ENCODE measurements at places on chromosomes 7 and 10.

GRCh38 chr10:76435157-76435556, 1003.7 kb downstream of the LRMDA start:
- no peak for DNase-seq

- no peak for DNase-seq
Observed at GRCh38 chr10:93475871-93476270, 6.3 kb downstream of the MYOF start.

- DNase-seq = no peak
Observed at GRCh38 chr7:148537435-148537834, 53.1 kb upstream of the C7orf33 start.

- no peak for DNase-seq
Observed at GRCh38 chr10:115761166-115761565, 511.8 kb downstream of the GFRA1 start.

GRCh38 chr10:95506056-95506737, 55.0 kb downstream of the SORBS1 start:
- DNase-seq = no peak

DNA sequence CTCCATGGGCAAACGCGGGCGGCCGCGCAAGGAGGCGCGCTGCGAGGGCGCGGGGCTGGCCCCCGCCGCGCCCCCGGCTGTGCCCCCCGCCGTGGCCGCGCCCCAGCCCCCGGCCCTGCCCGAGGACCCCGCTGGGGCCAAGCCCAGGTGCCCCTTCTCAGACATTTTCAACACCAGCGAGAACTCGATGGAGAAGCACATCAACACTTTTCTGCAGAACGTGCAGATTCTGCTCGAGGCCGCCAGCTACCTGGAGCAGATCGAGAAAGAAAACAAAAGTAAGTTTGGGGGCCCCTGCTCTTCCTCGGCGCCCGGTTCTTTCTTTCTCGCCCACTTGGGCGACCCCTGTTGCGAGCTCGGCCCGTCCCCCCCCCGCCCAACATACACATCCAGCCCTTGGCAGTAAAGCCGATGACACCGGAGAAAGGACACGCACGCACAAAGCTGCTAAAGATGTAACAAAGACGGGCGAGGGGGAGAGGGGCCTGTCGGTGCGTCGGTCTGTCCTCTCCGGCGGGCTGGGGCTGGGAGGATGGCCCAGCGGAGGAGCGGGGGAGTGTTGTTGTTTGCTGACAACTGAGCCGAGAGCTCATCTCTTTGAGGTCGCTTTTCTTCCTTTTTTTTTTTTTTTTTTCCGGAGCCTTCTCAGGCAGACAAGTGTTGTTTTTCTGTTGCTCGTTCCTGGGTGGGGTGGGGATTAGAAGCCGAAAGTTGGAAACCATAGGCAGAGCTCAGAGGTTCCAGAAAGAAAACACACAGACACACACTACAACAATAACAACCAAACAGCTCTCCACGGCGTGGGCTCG, 604 bp downstream of the MXI1 start:
- DNase-seq = peak; percentile 33

- no peak for DNase-seq
Observed at GRCh38 chr7:44163591-44163990, 22.5 kb upstream of the MYL7 start.

GRCh38 chr10:47198221-47198620, 101.8 kb upstream of the GDF10 start:
- no peak for DNase-seq

GRCh38 chr10:34121125-34121753, 693.9 kb downstream of the PARD3 start:
- DNase-seq = no peak

DNA sequence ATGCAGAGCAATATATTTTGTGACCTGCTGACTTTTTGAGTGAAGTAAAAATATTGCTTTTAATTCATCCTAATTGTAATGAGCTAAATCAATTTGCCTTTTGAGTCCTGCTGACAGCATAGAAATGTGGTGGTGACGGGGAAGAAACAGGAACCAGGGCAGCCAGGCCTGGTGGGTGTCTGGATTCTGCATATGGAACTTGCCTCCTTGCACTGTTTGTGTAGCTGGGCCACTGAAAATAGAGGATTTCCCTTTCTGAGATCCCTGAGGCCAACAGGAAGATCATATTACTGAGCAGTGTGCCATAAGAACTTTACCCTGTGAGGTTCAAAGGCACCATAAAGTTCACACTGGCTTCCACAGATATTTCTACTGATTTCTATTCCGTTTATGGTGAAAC, 488.4 kb upstream of the AKR1E2 start:
- no peak for DNase-seq

- DNase-seq = no peak
Observed at GRCh38 chr10:20407357-20407756, 489.8 kb downstream of the NEBL start.

- DNase-seq = no peak
Observed at GRCh38 chr10:44394696-44395381, 9.9 kb upstream of the CXCL12 start.

- no peak for DNase-seq
Observed at GRCh38 chr7:151565541-151565940, 45.8 kb upstream of the RHEB start.

DNA sequence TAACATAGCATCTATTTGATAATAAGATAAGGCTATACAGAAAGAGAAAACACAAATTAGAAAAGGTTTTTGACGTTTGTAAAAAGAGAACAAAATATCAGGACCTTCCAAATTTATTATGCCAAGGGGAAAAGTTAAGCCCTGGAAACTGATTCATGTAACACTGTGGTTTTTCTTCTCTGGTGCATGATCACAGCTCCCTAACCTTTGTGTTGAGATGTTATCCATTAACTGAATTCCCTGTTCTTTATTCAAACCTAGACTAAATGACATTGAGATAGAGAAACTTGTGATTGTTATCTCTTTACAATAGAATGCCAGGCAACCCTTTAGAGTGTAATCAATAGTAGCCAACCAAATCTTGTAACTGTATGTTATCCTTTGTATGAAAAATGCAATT, 141.5 kb upstream of the NRG3 start:
- no peak for DNase-seq

GRCh38 chr7:63899691-63900393, 98.8 kb upstream of the ZNF722 start:
- peak; percentile 62 for DNase-seq

DNA sequence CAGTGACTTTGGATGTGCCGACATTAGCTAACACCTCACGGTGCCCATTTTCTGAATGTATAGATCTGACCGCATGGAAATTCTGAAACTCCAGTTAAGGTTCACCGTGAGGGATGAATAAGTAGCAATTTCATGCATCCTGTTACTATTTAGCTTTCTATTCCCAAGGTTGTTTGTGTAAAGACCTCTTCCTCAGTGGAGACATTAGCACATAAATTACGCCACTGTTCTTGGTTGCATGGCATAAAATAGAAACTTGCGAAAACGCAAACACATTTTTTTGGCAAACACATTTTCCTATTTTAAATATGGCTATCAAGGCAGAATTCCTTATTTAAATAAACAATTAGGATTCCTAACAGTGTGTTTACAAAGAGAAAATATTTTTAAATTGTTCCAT, 36.5 kb downstream of the DENND2A start:
- DNase-seq = no peak

- no peak for DNase-seq
Observed at GRCh38 chr7:47549916-47550315, 32.0 kb downstream of the TNS3 start.

- DNase-seq = no peak
Observed at GRCh38 chr7:114481999-114482398, 67.4 kb downstream of the FOXP2 start.

GRCh38 chr7:141754939-141755338, 9.0 kb upstream of the TAS2R3 start:
- DNase-seq = no peak

DNA sequence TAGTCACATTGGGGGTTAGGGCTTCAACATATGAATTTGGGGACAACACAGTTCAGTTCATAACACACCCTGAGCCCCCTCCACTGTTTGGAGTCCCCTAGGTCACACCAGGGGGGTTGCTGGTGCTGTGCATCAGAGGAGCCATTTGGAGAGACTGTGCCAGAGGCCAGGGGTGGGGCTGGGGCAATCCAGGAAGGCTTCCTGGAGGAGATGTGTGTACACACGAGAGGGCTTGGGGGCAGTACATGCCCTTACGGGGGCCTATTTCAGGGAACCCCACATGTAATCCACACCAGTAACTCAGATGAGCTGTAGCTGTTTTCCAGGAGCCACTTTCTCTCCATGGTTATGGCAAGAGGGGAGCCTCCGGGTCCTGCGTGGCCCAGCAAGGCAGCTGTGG, 151.7 kb downstream of the GRK5 start:
- no peak for DNase-seq

- no peak for DNase-seq
Observed at GRCh38 chr7:2993868-2994267, 49.8 kb downstream of the CARD11 start.

- no peak for DNase-seq
Observed at GRCh38 chr10:82251222-82251906, 376.4 kb downstream of the NRG3 start.

DNA sequence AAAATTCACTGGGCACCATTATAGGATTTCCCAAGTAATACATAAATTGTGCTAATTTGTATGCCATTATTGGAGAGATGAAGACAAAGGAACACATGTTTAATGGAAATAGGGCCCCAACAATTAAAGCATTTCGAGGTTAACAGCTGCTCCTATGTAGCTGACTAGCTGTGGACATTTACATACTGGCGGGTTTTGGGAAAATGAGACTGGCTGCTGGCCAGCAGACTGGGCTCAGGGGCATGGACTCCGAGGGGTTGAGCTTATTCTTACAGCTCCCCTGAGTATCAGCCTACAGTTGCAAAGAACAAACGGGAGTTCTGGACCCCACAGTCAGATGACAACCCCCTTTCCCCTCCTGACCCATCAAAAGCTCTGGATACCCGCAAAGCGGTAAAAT, 91.9 kb upstream of the MYO3A start:
- no peak for DNase-seq

GRCh38 chr10:124162774-124163354, 69.5 kb upstream of the CHST15 start:
- no peak for DNase-seq

GRCh38 chr7:2273866-2274265, 31.8 kb downstream of the NUDT1 start:
- no peak for DNase-seq

DNA sequence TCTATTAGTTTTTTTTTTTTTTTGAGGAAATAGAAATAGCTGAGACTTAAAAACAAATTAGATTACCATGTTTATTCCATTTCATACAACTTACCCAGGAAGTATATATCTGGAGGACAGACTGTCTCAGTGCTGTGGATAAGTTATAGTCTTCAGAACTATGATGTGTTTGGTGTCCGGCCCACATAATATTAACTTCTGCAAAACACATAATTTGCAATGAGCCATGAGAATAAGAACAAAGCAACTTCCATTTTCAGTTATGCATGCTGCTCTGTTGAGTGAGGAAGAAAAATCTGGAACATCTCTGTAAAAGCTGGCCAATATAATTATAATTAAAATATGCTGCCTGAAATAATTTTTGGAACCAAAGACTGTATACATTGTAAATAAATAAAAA, 130.9 kb downstream of the AGMO start:
- no peak for DNase-seq

DNA sequence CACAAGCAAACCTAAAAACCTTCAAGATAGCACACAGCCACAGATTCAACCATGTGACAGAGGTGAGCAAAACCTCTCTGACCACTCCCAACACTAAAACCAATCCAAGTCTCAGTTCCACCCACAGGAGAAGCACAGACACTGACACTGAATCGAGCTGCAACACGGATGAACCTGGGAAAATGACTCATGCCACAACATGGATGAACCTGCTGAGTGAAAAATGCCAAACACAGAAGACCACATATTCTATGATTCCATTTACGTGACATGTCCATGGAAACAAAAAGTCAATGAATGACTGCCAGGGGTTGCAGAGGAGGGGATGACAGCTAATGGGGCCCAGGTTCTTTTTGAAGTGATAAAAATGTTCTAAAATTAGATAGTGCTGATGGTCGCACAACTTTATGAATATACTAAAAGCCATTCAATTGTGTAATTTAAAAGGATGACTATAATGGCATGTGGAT, 22.0 kb downstream of the CYTH3 start:
- DNase-seq = no peak

- no peak for DNase-seq
Observed at GRCh38 chr7:48426966-48427555, 255.8 kb downstream of the ABCA13 start.

DNA sequence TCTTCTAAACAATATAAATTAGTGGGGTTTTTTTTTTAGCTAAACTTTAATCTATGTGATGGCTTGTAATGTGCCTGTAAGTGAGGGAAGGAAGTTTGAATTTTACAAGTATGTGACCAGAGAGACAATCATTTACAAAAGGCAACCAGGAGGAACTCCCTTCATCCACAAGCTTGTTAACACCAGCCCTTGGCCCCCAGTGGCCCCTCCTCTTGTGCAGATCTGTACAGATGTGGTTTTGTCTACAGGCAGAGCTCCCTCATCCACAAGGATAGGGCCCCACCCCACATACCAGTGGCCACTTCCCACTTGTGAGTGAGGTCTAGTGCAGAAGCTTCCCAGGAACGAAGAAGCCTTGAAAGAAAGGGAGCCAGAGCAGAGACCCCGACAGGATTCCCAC, 234.1 kb upstream of the KMT2E start:
- DNase-seq = no peak

GRCh38 chr7:29922921-29923700, 66.5 kb downstream of the SCRN1 start:
- DNase-seq = no peak

- DNase-seq = no peak
Observed at GRCh38 chr7:92747041-92747835, 89.1 kb downstream of the CDK6 start.

DNA sequence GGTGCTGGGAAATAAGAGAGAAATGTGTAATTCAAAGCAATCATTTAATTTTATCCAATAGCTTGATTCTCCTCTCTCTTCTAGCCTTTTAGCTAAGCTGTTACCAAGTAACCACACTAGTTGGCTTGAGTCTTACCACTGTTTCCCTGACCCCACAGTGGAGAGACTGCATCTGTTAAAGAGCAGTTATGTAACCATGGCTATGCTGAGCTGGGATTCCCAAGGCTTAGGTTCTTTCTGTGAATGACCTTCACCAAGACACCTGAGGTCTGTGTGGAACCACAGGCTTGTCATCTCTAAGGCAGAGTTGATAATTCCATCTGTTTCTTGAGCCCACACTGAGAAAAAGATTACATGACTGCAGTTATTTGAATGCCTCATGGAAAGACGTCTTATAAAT, 47.7 kb upstream of the ATRNL1 start:
- DNase-seq = no peak

GRCh38 chr7:5452937-5453540, 29.4 kb upstream of the TNRC18 start:
- no peak for DNase-seq

DNA sequence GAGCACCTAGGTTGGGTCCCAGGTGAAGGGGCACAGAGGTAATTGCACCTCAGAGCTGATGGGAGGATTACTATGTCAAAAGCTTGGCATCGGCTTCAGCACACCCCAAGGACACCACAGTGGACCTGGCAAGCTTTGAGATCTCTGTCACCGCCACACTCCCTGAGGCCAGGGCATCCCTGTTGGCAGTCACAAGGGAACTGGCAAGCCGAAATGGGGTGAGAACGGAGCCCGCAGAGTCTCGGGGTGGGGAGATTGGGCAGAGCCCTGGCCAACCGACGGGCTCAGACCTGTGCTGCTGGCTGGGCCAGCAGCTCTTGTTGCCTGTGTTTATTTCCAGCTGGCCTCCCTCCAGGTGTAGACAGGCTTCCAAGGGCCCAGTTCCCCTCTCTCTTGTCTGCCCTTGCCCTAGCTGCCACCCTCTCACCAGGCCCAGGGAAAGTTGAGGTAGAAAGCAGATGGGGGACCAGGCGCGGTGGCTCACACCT, 2.5 kb downstream of the HSPB1 start:
- DNase-seq = no peak

Data from T-helper 2 cell (primary cell).